ENCODE measurements at places on chromosomes 4 and X.
A peak's percentile ranks its signal among the peaks of the same experiment; 100 is the strongest.

DNA sequence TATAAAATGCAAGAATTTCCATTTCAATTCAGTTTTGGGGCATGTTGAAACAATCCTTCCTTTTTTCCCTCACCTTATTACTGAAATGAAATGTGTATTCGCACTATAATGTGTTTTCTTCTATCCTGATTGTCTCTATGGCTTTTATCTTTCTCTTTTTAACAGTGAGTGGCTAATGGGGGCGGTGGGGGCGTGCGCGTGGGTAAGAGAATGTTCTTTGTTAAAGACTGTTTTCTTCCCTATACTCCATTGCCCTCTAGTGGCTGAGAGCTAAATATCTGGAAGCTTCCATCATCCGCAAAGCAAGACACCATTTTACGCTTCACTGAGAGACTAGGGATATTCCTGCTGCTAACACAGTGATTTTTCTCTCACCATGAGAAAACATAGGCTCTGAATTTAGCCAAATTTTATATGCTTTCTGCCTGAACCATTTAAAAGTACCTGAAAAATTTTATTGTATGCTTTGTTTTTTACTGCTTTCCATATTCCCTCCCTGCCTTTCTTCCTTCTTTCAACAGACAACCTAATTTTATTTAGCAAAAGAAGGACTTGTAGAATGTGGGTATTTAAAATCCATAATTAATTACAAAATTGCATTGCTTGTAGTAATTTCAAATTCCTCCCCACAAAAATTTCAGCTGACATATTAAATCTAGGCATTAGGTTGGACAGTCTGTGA lies 194.0 kb downstream of the GASK1B start:
- peak; percentile 70 for DNase-seq

GRCh38 chr4:165370530-165370929 lies 8.3 kb upstream of the CPE start:
- no peak for DNase-seq

DNA sequence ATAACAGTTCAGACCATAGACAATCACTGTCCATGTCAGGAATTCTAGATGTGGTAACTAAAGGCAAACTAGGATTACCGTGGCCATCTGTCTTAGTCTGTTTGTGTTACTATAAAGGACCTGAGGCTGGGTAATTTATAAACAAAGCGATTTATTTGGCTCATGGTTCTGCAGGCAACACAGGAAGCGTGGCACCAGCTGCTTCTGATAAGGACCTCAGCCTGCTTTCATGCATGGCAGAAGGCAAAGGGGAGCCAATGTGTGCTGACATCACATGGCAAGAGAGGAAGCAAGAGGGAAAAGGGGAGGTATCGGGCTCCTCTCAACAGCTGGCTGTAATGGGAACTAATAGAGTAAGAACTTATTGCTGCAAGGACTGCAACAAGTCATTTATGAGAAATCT lies 376.7 kb downstream of the GPM6A start:
- DNase-seq = no peak

- no peak for DNase-seq
Measured at GRCh38 chr4:8258552-8259212, 10.9 kb upstream of the HTRA3 start.

GRCh38 chr4:6419452-6420028 lies 52.9 kb downstream of the PPP2R2C start:
- DNase-seq = peak; percentile 42

DNA sequence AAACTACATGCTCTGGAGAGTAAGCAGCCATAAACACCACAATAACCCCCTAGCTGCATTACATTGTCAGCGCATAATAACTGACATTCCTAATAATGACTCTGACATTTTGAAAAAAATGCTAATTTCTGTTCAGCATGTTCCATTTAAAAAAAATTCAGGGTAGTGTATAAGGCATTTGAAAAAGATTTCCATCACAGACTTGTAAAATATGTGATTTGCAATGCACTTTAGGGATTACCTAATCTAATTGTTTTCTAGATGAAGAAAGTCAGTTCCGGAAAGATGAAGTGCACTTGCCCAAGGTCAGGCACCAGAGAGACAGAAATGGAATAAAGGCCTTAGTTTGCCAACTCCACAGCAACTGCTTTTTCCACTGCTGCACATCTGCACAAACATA lies 55.3 kb downstream of the FANCB start:
- DNase-seq = no peak

GRCh38 chr4:78687818-78688217 lies 88.3 kb upstream of the BMP2K start:
- no peak for DNase-seq

GRCh38 chr4:11338956-11339782 lies 89.5 kb downstream of the HS3ST1 start:
- no peak for DNase-seq

GRCh38 chr4:85508654-85509053 lies 33.7 kb downstream of the ARHGAP24 start:
- no peak for DNase-seq

DNA sequence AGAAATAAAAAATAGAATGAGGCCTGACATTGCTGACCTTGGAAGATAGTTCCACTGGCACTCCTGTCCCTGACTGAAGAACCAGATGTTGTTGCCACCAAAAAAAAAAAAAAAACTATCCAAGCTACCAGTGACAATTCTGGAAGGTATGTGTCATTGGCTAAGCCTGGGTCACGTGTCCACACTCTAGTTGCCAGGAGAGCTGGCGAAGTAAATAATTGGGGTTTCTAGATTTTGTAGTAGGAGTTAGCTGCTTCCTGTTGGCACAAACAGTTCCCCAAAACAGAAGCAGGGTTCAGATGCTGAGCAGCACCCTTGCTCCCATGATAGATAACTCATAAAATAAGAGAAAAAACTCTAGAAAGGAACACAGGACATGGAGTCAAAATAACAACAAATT lies 20.5 kb downstream of the MND1 start:
- no peak for DNase-seq

DNA sequence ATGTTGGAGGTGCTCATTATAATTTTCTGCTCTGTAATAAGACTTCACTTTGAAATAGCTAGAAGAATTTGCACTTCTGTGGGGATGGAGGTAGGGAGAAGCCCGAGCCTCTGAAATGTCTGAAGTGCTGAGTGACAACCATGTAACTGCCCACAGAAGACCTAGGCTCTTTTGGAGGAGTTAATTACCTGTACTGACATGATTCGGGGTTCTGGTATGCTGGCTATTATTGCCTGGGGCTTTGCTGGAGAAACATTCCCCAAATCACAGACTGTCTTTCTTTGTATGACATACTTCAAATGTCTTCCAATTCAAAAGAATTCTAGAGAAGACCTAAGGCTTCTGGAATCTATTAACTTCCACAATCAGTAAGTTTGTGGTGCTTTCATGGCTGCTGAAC lies 211.2 kb upstream of the POF1B start:
- DNase-seq = no peak

- DNase-seq = no peak
Measured at GRCh38 chrX:55794405-55794804, 76.9 kb downstream of the RRAGB start.

DNA sequence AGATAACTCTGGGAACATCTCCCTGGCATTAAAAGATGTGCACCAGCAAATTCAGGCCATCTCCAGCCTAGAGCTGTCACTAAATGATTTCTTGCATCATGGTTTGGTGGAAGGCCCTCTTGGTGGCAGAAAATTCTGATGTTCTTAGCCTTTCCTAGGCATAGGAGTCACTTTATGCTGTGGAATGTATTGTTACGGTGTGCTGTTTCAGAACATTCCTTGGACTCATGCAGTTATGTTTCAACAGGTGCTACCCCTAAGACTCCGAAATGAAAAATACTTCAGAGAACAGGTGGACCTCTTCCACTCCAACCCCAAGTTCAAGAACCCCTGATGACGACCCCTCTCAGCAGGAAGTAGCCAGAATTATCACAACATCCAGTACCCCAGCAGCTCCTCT lies 20.3 kb upstream of the PAPSS1 start:
- DNase-seq = no peak

- DNase-seq = no peak
Measured at GRCh38 chr4:88138561-88138960, 19.9 kb downstream of the ABCG2 start.

DNA sequence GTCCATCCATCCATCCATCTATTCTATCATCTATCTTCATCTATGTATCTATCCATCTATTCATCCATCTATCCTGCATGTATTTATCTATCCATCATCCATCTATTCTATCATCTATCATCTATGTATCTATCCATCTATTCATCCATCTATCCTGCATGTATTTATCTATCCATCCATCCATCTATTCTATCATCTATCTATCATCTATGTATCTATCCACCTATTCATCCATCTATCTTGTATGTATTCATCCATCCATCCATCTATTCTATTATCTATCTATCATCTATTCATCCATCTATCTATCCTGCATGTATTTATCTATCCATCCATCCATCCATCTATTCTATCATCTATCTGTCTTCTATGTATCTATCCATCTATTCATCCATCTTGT lies 65.9 kb upstream of the PPP2R3B start:
- DNase-seq = no peak

GRCh38 chr4:13706120-13706519 lies 78.6 kb upstream of the BOD1L1 start:
- DNase-seq = no peak

- no peak for DNase-seq
Measured at GRCh38 chr4:20299515-20299914, 47.8 kb downstream of the SLIT2 start.

- no peak for DNase-seq
Measured at GRCh38 chr4:39636531-39637184, 2.0 kb downstream of the SMIM14 start.

- no peak for DNase-seq
Measured at GRCh38 chr4:182922501-182923284, 5.5 kb upstream of the DCTD start.

GRCh38 chr4:145446184-145446583 lies 35.5 kb upstream of the SMAD1 start:
- DNase-seq = no peak

DNA sequence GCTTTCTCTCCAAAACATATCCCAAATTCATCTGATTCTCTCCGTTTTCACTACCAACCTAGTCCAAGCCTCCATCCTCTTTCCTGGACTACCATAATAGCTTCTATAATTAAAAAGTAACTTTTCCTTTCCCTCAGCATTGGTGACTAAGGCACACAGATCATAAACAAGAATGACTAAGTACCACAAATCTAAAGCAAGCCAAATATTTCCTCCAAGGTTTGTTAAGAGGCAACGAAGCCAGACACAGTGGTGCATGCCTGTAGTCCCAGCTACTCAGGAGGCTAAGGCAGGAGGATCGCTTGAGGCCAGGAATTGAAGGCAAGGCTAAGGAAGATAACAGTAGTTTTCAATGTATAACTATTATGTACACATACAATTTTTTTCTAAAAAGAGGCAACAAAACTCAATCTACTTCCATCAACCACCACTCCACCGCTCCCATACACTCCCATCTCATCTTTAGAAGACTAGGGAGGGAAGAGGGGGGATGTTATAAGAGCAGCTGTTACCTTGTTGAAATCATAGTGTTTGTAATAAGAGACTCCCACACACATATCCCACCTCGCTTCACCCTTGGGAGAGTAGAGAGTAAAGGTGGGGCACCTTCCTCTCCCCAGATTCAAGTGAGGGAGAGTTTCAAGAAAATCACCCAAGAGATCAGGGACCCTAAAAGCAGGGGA lies 4.2 kb upstream of the JCHAIN start:
- DNase-seq = no peak

DNA sequence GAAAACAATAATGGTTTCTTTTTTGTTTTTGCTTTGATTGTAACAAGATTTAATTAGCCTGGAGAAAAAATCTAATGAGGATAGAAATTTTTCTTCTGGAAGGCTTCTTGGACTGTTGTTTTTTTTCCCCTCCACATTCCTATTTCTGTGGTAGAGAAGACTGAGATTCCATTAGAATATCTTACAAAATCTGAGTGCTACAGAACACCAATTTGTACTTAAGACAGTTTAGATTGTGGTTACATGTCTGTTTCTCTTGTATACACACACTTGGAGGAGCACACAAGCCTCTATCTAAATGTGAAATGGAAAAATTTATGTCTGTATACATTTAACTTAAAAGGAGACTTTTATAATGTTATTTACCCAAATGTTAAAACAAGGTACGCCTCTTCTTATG lies 176.9 kb upstream of the ARSJ start:
- no peak for DNase-seq

- DNase-seq = no peak
Measured at GRCh38 chrX:49862093-49862492, 17.2 kb upstream of the USP27X start.

DNA sequence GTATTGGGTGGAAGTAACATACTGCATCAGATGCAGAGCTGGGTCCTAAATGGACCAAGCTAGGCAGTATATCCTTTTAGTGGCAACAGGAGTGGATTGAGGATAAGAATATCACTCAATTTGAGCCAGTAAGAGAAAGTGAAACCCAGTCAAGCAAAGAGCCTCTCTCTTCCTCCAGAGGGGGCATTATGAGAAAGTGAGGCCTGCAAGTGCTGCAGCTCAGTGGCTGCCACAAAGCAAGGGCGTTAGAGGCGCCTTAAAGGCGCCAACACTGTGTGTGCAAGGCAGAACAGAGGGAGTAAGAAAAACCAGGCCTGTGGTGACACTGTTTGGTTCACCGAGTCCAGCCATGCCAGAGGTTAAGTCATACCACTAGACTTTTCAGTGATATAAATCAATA lies 17.5 kb downstream of the STX18 start:
- no peak for DNase-seq

DNA sequence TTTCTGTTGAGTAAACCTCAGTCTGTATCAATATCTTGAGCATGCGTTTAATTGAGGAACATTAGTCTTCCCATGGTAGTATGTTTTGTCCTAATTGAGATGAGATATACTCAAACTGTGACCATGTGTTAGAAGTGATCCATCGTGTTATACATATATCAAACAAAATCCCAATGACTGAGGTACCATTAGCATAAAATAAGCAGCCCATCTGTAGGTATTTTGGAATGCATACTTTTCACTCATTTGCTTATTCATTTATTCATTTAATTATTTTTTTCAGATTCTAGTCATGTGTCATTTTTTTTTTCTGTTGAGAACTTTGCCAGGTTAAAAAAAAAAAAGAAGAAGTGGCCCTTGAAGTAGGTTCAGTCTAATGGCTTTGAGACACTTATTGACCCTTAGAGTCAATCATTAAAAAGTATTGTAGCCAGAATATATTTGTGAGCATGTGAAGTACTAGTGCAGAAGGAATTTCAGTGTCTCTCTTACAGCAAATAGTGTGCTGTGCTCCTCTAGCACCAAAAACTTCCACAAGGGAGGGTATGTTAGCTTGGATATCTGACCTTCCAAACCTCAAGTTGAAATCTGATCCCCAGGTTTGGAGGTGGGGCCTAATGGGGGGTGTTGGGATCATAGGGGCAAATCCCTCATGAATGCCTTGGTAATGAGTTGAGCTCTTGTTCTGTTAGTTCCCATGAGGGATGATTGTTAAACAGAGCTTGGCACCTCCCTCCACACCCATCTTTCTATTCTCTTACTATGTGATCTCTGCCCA lies 130.8 kb upstream of the NPY2R start:
- DNase-seq = no peak

GRCh38 chr4:119099227-119099810 lies 36.3 kb upstream of the MYOZ2 start:
- no peak for DNase-seq

DNA sequence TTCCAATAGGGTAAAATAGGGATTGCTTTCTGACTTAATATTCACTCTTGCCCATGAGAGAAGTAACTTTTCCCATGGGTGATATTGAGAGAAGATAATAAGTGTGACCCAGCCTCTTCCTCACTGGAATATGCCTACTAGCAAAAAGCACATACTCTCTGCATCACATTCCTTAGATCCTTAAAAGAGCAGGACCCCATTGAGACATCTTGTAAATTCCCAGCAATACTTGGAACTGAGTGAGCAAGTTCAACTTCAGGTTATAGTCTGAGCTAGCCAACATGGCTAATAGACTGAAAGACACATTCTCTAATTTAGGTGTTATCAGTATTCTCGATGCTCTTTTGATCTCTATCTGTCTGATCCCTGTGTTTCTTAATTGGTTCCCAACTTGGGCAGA lies 1372.3 kb downstream of the STIM2 start:
- no peak for DNase-seq
